Thoracic aorta endothelial cell (primary cell): ENCODE measurements at places on chromosomes 13 and 19. TPM values are rescaled to one million over a fixed set of nuclear protein-coding genes. Genes with fewer than 3 reads are reported as not detected.

Gene CCDC70
- not detected in 2 replicates for total RNA-seq

Gene CGB8
- not detected in 2 replicates for total RNA-seq

Gene OR7G3
- total RNA-seq = not detected in 2 replicates

Gene CDC16
- 73.0 and 77.9 TPM in 2 replicates for total RNA-seq

Gene KLF2
- total RNA-seq = 8.0 and 8.3 TPM in 2 replicates

Gene SF3A2
- 44.0 and 55.9 TPM in 2 replicates for total RNA-seq

Gene ZNF765
- 11.4 and 11.9 TPM in 2 replicates for total RNA-seq

Gene PRODH2
- not detected in 2 replicates for total RNA-seq

Gene PCSK4
- 1.1 and 1.3 TPM in 2 replicates for total RNA-seq

Gene BCL2L12
- total RNA-seq = 11.2 and 14.4 TPM in 2 replicates
